Stimulated activated CD4-positive, alpha-beta T cell treated with anti-CD3 and anti-CD28 coated beads, Interleukin-2, amount 100 ng/mL, for 4 hours (primary cell): ENCODE measurements at places on chromosomes 1 and 21.

DNA sequence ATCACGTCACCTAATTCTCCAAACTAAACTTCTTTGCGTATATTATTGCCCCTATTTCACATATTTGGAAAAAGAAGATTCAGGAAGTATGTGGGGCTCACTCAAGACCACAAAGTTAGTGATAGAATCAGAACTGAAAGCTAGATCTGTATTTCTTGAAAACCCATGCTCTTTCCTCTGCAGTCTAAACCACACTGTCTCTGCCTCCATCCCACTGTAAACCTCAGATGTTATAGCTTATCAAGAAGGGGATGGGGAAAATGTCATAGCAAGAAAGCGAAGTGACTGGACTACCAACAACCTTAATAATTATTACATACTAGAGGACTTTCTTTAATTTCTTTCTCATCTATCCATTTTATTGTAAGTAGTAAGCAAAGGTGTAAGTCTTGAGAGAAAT is 257.7 kb upstream of the SGIP1 start:
- no peak for DNase-seq

DNA sequence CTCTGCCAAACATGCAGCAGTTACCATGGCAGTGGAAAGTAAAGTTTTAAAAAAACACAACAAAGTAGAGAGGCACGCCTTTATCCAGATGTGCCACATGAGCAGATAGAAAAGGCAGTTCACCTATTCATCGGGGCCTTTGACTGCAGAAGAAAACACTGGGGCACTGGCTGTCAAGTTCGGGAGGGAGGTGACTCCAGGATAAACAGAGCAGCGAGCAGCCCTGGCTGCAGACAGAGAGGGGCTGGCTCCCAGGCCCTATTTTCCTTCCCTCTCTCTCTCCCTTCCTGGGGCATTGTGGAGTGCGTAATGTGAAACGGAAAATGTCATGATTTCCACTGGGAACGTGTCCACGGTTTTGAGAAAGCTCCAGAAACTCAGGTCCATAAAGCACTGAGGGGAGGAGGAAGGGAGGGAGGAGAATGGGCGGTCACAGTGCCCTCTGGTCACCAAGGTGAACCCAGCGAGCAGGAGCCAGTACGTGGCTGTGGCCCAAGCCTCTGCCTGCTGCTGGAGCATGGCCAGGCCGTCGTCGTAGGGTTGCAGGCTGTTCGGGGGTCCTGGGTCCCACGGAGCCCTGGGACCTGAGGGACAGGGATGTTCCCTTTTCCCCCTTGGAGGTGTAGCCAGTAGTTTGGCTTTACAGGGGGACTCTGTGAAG is 114.7 kb upstream of the IRF2BP2 start:
- no peak for DNase-seq

DNA sequence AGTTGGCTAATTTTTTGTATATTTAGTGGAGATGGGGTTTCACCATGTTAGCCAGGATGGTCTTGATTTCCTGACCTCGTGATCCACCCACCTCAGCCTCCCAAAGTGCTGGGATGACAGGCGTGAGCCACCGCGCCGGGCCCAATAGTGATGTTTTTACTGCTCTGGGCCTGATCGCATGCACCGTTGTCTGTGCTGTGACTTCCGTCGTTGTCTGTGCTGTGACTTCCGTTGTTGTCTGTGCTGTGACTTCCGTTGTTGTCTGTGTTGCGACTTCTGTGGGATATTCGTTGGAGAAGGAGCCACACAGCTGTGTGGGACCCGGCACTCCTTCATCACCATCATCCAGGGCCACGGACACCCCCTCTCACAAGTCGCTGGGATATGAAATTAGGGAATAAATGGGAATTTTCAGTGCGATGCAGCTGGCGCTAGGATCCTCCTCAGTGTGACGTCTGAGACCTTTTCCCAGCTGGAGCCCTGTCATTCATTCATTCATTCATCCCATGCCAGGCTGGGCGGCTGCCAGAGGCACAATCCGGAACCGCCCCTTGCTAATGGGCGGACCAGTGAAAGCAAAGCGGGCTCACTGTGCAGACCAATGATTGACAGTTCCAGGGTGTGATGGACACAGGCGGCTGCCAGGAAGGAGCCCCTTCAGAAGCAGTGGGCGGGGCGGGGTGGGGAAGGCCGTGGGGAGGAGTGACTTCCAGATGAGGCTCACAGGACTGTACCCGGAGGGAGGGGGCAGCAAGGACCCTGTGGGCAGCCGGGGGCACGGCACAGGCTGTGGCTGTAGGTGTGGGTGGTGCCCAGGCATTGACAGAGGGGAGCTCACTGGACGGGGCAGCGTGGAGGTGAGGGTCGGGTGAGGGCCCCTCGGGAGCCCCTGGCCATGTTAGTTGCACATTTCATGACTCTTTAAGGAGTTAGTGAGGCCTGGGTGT is 48.9 kb downstream of the PRKCZ start:
- no peak for DNase-seq

- DNase-seq = peak; percentile 43
Observed at GRCh38 chr1:151340870-151341754, 5.9 kb downstream of the RFX5 start.

DNA sequence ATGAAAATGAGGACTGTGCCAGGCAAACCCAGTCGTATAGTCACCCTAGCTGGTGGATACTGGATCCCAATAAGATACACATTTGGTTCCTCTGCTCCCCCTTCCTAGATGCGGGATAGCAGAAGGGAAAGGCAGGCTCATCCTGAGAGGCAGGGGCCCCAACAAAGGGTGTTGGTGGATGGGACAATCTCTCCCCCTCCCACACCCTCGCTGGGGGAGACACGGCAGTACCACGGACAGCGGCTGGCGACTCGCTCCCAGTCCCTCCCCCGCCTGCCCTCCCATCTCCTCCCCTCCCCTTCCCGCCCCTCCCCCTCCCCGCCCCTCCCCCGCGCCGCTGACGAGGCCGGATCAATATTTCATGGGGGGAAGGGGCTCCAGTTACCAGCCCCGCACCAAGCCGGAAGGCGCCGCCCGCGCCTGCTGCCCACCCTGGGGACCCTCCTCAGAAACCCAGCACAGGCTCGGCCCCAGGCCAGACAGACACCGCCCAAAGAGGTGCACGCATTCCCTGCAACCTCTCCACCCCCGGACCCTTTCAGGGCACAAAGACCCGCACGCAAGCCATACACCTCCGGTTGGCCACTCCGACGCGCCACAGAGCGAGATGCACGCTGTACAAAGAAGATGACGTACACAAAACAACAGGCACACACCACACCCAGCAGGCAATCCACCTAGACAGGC is 11.5 kb downstream of the RIMS3 start:
- no peak for DNase-seq

DNA sequence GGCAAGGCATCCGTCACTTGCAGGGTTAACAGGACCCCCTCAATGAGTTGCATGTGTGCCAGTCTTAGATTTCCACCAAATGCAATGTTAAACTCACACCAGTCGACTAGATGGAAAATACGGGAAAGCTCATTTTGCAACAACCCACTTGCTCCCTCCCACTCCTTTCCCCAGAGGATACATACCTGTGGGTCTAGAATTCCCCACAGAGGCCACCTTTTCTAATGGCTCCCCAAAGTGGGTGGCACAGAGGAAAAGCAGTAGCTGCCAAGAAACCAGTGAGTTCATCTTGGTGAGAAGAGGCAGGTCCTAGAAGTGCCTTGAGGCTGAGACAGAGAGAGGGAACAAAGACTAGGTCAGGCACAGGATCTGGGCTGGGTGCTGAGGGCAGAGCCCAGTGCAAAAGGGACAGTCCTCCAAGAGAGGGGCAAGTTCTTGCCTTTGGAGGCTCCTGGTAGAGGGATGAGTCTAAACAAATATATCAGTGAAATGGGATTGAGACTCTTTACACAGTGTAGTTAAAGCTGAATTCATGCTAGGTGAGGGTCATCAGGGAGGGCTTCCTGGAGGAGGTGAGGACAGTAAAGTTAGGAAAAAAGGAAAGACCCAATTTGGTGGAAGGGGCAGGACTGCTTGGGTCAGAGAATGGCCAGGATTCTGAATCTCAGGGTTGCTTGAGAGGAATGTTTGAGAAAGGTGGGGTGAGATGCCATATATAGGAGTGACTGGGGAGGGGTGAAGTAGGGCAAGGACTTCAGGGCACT is 3.5 kb downstream of the KISS1 start:
- no peak for DNase-seq

GRCh38 chr1:85467929-85468540 is 3.1 kb upstream of the DDAH1 start:
- DNase-seq = no peak

- DNase-seq = no peak
Observed at GRCh38 chr1:39522661-39523567, 31.5 kb downstream of the BMP8A start.

DNA sequence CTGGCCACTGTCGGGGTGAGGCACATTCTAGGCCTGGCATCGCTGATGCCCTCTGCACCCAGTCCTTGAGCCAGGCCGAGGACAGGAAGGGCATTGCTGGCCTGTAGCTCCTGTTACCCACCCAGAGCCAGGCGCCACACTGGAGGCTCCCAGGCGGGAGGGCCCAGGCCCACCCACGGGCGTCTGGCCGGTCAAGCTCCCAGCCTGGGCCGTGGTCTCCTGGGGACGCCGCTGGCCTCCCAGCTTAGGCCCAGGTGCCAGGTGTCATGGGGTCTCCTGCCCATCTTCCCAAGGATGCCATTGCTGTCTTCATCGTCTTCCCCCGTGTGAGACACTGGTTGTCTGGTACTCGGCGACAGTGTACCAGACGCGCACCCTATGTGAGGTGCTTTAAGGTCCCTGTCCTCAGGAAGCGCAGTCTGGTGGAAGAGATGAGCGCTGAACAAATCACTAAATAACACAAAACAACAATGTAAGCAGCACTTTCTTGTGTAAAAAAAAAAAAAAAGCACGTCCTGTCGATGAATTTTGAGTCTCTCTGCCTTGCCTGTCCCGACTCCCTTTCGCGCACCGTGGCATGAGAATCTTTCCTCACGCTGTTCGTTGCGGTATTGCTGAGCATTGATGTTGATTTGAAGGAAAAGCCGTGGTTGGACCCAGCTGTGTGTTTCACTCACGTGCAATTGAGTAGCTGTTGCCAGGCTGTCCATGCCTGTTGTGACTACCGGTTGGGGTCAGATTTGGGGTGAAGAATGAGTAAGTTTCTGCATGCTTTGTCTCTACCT is 27.0 kb upstream of the TRAPPC10 start:
- DNase-seq = no peak

GRCh38 chr1:97143236-97143882 is 421.8 kb downstream of the PTBP2 start:
- DNase-seq = no peak

- DNase-seq = no peak
Observed at GRCh38 chr1:156851779-156852417, 7.0 kb downstream of the INSRR start.

DNA sequence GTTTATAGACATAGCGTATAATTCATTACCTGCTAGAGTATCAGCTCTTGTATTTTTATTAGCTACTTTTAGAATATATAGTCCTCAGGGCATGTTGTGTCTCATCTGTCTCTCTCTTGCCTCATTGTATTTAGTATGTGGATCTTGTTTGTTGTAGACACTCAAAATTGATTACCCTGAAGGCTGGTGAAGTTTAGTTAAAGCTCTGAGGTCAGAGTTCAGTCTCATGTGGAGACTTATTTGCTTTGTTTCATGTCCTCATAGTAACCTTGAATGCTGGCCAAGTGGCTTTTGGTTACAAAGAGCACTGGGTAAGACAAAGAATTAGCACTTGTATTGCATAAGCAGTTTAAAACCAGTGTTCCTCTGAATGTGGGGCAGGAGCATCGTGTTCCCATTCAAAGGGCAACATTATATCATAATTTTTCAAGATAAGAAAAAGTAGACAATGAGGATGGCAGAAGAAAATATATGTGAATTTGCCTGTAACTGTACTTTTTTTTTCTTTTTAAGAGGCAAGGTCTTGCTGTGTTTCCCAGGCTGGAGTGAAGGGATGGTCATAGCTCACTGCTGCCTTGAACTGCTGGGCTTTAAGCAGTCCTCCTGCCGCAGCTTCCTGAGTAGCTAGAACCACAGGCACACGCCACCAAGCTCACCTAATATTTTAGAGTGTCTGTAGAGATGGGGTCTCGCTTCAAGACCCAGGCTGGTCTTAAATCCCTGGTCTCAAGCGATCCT is 17.4 kb downstream of the CNST start:
- no peak for DNase-seq

- DNase-seq = no peak
Observed at GRCh38 chr1:191174298-191174697, 696.6 kb upstream of the BRINP3 start.

DNA sequence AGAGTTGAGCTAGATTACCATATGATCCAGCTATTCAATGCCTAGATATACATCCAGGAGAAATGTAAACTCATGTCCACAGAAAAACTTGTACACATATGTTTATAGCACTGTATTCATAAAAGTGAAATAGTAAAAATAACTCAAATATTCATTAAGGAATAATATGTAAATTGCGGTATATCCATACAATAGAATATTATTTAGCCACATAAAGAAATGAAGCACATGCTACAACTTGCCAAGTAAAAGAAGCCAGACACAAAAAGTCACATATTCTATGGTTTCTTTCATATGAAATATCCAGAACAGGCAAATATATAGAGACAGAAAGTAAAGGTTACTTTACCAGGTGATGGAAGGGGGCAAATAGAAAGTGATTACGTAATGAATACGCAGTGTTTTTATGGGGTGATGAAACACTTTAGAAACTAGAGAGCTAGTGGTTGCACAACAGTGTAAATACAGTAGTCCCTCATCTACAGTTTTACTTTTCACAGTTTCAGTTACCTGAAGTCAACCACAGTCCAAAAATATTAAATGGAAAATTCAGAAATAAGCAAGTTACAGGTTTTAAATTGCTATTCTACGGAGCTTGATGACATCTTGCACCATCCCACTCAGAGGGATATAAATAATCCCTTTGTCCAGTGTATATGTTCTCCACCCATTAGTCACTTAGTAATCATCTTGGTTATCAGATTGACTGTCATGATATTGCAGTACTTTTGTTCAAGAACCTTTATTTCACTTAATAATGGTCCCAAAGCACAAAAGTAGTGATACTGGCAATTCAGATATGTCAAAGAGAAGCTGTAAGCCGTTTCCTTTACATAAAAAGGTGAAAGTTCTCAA is 62.3 kb downstream of the ZNF644 start:
- no peak for DNase-seq

DNA sequence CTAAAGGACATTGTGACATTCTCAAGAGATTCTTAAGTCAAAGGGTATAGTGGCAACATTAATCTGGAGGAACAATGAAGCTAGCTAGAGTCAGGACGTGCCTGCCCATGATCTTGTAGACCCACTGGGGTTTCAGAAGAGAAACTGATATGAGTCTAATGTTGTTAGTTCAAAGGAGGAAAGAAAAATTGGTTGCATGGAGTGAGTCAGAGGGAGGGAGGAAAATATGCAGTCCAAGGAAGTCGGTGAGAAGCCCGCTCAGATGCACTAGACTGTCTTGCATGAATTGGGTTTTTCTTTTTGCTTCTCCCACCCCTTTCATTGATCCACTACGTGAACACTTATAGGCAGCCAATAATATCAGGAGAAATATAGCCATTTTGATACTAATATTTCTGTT is 53.8 kb upstream of the SYT14 start:
- DNase-seq = no peak

GRCh38 chr1:179599623-179600249 is 8.1 kb downstream of the TDRD5 start:
- DNase-seq = no peak

- no peak for DNase-seq
Observed at GRCh38 chr1:6519935-6520671, 28.6 kb upstream of the PLEKHG5 start.

GRCh38 chr1:163670989-163671757 is 349.4 kb downstream of the NUF2 start:
- no peak for DNase-seq

GRCh38 chr1:235424092-235424491 is 56.9 kb downstream of the TBCE start:
- no peak for DNase-seq
